ENCODE measurements at places on chromosomes 2 and 18. TPM values are rescaled to one million over a fixed set of nuclear protein-coding genes. Genes with fewer than 3 reads are reported as not detected.

Gene ABCG8
- not detected for polyA plus RNA-seq

Gene CYS1
- polyA plus RNA-seq, result 1.2 TPM

Gene SPTBN1
- 115 TPM for polyA plus RNA-seq

Gene LTBP1
- polyA plus RNA-seq, result 24.2 TPM

Gene GREB1L
- 1.1 TPM for polyA plus RNA-seq

Gene GKN2
- 3.3 TPM for polyA plus RNA-seq

Gene IL1R2
- 0.71 TPM for polyA plus RNA-seq
